ENCODE measurements at places on chromosomes 16 and 17.

- DNase-seq, result no peak
Observed at GRCh38 chr17:40099619-40100418, 570 bp downstream of the NR1D1 start.

DNA sequence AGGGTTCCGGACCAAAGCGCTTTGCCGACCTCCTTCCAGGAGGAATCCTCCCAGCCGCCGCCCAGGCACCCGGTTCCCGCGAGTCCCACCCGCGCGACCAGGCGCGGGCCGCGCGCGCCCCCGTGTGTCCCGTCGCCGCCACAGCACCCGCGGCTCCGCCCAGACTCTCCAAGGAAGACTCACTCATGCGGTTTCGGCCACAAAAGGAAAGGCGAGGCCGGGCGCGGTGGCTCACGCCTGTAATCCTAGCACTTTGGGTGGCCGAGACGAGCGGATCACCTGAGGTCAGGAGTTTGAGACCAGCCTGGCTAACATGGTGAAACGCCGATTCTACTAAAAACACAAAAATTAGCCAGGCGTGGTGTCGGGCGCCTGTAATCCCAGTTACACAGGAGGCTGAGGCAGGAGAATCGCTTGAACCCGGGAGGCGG, 3.5 kb upstream of the PKMYT1 start:
- DNase-seq, result peak; percentile 74

DNA sequence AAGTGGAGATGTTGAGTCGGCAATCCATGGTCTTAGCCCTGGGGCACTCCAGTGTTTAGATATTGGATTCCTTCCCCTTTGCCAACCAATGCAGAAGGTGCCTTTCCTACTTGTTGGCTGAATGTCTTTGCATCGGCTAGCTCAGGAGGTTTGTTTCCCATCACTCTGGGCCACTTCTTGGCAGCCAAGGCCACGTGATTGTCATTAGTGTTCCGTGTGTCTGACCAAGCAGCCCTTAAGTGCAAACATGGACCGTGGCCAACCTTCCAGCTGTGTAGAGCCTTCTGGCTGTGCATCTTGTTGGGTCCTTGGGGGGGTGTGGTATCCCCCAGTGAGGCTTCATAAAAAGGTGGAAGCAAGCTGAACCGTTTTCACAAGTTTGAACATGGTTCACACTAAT, 66.0 kb downstream of the GNAO1 start:
- DNase-seq, result no peak

GRCh38 chr17:46979147-46979863, at the start of gene RPRML:
Gene RPRML, minus strand, starts transcription at chr17:46979253. Its CDS starts 246 bp downstream, at chr17:46979007.
- DNase-seq, result no peak

GRCh38 chr17:2034157-2034556, 4.2 kb downstream of the DPH1 start:
- DNase-seq, result no peak

DNA sequence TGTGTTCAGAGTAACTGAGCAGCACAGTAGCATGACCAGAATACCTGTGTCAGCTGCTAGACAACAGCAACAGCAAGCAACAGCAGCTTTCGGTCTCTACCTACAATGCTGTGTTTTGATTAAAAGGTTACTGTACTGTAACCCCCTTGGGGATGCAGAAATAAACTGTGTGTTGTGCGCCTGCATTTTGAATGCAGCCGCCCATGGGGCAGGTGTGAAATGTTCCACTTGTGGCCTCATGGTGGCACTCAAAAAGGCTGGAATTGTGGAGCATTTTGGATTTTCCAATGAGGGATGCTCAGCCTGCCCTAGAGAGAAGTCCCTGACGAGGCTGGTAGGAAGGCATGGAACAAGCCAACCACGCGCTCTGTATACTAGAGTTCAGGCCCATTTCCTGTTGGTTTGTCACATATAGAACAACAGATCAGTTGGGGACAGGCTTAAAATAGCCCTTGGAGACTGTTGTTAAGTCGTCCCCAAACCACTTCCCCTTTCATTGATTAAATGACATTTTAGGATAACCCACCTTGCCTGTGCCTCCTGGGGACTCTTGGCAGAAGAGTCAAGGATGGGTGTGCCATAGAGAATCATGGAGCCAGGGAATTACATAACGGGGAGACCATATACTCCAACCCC, 27.1 kb downstream of the SCPEP1 start:
- DNase-seq, result no peak

DNA sequence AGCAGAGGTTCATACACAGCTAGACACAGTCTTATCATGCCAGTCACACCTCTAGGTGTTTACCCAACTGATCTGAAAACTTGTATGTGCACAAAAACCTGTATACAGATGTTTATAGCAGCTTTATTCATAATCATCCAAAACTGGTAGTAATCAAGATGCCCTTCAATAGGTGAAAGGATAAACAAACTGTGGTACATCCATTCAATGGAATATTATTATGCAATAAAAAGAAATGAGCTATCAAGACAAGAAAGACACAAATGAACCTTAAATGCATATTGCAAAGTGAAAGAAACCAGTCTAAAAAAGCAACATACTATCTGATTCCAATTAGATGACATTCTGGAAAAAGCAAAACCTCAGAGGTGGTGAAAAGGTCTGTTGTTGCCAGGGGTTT, 47.6 kb upstream of the CNEP1R1 start:
- DNase-seq, result no peak

DNA sequence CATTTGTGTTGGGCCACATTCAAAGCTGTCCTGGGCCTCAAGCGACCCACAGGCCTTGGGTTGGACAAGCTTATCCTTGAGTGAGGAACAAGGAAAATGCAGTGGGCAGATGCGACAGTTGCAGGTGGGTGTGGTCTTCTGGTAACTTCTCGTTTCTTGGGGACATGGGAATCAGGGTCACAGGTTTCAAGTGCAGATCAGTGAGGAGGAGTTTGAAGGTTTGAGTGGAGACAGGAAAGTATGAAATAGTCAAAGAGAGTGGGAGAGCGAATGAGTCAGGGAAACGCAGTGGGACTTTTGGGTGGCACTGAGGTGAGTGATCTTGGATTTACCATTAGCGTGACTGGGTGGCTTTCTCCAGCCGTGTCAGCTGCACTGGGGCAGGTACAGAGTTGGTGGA, 15.4 kb upstream of the CCL22 start:
- no peak for DNase-seq

- DNase-seq, result no peak
Observed at GRCh38 chr17:16407911-16408588, 7.3 kb upstream of the TRPV2 start.

GRCh38 chr16:84973236-84973635, 38.1 kb downstream of the ZDHHC7 start:
- no peak for DNase-seq

- DNase-seq, result no peak
Observed at GRCh38 chr17:51908841-51909537, 249.5 kb downstream of the CA10 start.

- peak; percentile 59 for DNase-seq
Observed at GRCh38 chr17:77365584-77366186, 224.9 kb downstream of the SEC14L1 start.

GRCh38 chr16:80924372-80924978, 82.2 kb downstream of the CMC2 start:
- DNase-seq, result no peak

- DNase-seq, result no peak
Observed at GRCh38 chr16:23682181-23682580, 3.5 kb downstream of the PLK1 start.

DNA sequence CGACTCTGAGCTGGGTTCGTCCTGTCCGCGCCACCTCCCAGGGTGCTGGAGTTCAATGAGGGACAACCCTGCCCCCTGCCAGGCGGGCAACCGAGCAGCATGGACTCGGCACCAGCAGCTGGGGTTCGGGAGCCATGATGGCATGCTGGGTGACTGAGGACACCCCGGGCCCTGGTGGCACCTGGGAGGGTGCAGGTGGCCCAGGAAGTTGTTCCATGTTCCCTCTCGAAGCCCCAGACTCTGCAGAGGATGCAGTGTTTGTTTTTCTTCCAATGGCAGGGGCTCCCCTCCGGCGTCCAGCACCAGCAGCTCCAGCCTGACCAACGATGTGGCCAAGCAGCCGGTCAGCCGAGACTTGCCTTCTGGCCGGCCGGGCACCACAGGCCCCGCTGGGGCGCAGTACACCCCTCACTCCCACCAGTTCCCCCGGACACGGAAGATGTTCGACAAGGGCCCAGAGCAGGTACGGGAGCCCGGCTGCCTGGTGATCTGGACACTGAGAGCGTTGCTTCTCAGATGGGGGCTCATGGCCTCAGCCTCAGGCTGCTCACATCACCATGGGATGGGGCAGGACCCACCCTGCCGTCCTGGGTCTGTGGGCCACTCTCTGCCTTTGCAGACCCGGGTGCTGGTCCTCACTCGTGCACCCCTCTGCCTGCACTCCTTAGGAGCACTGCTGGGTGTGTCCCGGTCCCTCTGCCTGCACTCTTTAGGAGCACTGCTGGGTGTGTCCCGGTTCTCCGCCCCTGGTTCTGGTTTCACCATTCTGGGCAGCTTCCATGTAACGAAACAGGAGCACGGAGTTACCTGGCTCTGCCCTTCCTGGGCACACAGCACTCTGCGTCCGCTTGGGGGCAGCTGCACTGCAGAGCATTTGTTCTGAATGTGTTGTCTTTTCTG, 68.2 kb upstream of the CHMP6 start:
- DNase-seq, result no peak

DNA sequence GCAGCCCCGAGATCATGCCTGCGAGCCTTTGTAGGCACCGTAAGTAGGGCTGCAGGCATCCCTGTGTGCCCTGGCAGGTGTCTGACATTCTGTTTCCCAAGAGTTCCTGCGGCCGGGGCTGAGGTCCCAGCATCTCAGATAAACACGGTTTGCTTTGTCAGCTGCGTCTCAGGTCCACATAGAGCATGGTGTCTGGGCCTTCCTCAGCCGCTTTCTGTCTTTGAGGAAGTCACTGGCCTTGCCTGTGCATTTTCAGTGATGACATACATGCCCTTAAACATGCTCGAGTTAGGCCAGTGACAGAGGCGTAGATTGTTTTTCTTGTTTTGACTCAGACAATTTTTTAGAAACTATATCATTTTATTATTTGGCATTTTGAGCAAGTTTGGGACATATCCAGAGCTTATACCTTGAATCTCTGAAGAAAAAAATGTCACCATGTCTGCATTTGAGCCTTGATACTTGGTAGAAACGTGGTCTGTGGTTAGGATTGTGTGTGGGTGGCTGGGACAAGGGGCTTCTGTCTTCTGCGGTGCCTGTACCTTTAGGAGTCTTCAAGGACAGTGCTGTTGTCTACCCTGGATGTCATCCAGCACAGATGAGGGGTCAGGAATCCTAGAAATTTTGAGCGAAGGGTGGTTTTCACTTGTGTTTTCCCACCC, 105.8 kb downstream of the SNX29 start:
- DNase-seq, result no peak

DNA sequence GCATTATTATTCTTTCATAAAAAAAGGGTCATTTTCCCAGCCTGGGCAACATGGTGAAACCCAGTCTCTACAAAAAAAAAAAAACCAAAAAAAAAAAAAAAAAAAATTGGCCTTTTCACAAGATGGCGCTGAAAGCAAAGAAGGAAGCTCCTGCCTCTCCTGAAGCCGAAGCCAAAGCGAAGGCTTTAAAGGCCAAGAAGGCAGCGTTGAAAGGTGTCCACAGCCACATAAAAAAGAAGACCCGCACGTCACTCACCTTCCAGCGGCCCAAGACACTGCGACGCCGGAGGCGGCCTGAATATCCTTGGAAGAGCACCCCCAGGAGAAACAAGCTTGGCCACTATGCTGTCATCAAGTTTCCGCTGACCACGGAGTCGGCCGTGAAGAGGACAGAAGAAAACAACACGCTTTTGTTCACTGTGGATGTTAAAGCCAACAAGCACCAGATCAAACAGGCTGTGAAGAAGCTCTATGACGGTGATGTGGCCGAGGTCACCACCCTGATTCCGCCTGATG, 4.9 kb upstream of the PGAP6 start:
- DNase-seq, result no peak

DNA sequence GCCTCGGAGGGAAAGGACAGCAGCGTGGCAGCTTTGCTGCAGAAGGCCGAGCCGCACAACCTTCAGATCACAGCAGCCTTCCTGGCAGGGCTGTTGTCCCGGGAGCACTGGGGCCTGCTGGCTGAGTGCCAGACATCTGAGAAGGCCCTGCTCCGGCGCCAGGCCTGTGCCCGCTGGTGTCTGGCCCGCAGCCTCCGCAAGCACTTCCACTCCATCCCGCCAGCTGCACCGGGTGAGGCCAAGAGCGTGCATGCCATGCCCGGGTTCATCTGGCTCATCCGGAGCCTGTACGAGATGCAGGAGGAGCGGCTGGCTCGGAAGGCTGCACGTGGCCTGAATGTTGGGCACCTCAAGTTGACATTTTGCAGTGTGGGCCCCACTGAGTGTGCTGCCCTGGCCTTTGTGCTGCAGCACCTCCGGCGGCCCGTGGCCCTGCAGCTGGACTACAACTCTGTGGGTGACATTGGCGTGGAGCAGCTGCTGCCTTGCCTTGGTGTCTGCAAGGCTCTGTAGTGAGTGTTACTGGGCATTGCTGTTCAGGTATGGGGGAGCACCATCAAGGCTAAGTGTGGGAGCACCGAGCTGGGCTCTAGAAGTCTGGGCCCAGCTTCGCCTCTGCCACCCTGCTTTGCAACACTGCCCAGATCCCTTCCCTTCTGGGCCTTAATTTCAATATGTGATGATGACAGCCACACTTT, 18.6 kb downstream of the NOD2 start:
- DNase-seq, result peak; percentile 59

DNA sequence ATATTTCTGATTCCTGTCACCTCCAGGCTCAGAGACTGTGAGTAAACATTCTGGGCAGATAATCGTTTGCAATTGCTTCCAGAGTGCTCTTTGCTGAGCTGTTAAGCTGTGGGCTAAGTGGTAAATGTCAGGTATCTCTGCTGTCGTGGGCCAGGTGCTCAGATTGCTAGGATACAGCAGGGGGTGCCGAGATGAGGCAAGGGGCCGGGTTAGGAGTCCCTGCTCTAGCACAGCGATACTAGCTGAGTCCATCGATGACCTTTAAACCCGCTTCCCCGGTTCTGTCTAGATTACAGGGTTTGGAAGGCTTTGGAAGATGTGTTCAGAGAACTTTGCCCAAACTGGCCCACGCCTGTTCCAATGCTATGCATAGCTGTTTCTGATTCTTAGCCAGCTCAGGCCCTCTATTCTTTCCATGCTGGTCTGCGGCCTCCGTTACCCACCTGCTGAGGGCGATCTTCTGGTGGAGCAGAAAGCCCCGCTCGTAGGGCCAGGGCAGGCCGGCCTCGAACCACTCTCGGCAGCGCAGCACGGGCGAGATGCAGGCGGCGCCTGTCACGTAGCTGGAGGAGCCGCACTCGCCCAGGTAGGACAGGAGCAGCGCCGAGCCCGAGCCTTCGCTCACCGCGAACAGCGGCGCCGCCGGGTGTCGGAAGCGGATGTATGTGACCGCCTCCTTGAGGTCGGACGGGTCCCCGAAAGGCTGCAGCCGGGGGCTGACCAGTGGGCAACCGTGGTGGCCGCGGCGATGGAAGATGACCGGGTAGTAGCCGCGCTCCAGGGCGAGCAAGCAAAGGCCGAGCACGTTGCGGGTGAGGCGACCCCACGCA, 979 bp downstream of the ABHD15 start:
- DNase-seq, result no peak

Measured in occipital lobe (tissue), 3 donors.